ENCODE measurements at places on chromosomes 5 and 9. TPM values are rescaled to one million over a fixed set of nuclear protein-coding genes. Genes with fewer than 3 reads are reported as not detected.

GRCh38 chr9:21904371-21904770 is 89.8 kb downstream of the CDKN2A start:
- no peak for DNase-seq

DNA sequence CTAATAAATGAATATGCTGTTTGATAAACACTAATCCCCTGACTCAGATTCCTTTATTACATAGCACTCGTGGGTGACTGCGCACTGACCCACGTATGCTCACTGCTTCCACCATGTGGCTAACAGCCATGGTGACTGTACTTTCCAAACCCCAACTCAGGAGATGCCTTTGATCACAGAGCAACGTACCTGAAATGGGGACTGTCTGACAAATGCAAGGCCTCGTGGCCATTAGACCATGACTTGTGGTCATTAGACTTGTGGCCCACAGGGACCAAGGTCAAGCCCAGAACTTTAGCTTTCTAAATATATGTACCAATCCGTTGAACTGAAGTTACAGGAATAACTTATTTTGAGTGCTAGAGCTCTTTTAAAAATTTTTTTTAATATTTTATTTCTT is 46.6 kb downstream of the CYFIP2 start:
- DNase-seq, result no peak

GRCh38 chr5:157584628-157585027 is 9.1 kb upstream of the ADAM19 start:
- DNase-seq, result no peak

GRCh38 chr5:163978897-163979296 is 473.5 kb downstream of the MAT2B start:
- DNase-seq, result no peak

GRCh38 chr5:176446884-176447590 is 1.1 kb upstream of the FAF2 start:
- no peak for DNase-seq

- DNase-seq, result no peak
Observed at GRCh38 chr5:137300411-137301240, 198.5 kb downstream of the SPOCK1 start.

DNA sequence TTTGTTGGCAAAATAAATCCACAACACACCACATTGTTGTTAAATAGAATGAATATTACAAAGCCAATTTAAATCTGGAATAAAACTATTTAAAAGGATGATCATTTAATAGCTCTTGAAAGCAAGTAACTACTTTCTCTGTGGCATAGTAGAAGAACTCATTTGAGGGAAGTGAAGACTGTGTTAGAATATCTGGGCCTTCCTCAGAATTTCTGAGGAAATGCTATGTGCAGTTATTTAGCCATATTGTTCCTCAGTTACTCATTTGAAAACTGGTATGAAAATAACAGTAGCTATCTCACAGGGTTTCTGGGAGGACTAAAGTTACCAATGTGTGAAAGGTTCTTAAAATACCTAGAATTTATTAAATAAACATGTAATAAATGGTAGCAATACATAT is 595.8 kb downstream of the PSAT1 start:
- no peak for DNase-seq

GRCh38 chr5:28685794-28686193 is 1647.4 kb upstream of the CDH9 start:
- DNase-seq, result no peak

DNA sequence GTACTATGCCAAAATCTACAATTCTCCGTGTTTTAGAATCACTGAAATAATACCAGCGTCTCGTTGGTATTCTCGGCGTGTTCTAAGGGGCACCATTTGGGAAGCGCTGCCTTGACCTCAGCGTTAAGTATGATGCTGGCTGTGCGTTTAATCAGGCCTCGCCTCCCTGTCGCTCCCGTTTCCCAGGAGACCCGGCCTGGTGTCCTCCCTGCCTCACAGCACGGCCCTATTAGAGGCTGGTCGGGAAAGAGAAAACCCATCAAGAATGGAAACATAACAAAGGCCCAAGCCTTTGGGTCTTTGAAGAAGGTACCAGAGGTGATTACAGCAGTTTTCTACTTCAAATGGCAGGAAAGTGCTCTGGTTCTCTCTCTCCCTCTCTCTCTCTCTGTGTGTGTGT is 30.0 kb downstream of the GFPT2 start:
- no peak for DNase-seq

DNA sequence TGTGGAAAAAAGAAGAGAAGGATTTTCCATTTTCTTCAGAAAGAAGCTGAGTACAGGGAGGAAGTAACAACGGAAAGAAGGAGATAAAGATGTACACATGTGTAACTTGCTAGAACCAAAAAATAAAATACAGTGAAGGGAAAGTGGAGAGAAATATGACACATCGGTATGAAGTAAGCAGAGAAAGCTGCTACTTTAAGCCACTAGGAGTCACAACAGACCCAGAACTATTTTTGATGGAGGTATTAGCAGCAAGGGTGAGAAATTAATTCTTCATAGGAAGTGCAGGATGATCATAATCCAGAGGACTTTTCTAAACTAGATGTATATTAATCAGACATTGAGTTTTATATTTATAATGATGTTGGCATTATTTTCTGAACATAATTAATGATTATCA is 88.5 kb downstream of the FAM174A start:
- no peak for DNase-seq

DNA sequence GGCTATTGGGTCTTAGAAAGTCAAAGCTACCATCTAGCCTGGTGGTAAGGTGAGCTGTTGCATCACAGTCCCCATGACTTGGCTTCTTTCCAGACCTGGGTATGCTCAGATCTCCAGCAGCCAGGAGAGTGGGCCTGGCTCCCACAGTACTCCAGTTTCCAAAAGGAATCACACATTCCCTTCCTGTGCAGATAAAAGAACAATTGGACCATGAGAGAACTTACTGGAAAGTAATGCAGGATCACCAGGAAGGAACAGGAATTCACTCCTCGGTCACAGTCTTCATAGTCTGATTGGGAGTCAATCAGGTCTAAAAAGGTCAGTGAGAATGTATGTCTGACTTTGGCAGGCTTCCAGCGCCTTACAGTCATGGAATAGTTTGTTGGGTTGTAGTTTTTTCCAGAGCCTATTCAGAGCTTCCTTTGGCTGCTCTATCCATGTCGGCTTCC is 47.8 kb upstream of the CD180 start:
- no peak for DNase-seq

GRCh38 chr5:122984425-122984824 is 52.1 kb downstream of the PPIC start:
- DNase-seq, result no peak

GRCh38 chr9:124220946-124221451 is 36.8 kb upstream of the NEK6 start:
- DNase-seq, result no peak

DNA sequence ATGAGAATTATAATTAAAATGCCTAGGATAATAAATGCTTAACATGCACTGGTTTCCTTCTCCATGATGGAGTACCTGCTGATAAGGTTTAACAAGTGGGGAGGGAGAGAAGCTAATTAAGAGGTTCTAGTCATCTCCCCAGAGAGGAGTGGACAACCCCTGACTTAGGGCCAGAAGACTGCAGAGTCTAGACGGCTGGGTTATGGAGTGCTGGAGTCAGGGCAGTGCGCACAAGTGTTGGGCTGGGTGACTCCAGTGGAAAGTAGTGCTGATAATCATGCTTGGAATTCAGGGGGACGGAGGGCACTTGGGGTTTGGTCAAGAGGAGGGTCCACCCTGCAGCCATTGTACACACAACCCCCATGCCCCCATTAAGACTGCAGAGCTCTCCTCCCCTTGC is 32.8 kb upstream of the TGFBI start:
- no peak for DNase-seq

DNA sequence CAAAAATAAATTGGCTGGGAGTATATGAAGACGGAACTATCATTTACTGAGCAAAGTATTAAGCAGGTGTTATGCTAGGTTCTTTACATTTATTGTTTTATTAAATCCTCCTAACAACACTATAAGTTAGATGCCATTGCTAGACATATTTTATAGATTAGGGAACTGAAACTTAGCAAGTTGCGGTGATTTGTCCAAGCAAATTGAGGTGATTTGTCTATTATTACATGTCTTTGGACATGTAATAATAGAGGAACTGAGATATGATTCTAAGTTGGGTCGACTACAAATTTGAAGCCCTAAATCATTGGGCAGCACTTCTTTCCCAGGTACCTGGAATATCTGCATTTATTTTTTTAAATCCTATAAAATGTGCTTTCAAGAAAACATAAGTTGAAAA is 429.9 kb downstream of the GABRG2 start:
- DNase-seq, result no peak

- no peak for DNase-seq
Observed at GRCh38 chr5:67200809-67201562, 4.4 kb upstream of the CD180 start.

GRCh38 chr5:94276048-94276447 is 342.4 kb downstream of the KIAA0825 start:
- no peak for DNase-seq

DNA sequence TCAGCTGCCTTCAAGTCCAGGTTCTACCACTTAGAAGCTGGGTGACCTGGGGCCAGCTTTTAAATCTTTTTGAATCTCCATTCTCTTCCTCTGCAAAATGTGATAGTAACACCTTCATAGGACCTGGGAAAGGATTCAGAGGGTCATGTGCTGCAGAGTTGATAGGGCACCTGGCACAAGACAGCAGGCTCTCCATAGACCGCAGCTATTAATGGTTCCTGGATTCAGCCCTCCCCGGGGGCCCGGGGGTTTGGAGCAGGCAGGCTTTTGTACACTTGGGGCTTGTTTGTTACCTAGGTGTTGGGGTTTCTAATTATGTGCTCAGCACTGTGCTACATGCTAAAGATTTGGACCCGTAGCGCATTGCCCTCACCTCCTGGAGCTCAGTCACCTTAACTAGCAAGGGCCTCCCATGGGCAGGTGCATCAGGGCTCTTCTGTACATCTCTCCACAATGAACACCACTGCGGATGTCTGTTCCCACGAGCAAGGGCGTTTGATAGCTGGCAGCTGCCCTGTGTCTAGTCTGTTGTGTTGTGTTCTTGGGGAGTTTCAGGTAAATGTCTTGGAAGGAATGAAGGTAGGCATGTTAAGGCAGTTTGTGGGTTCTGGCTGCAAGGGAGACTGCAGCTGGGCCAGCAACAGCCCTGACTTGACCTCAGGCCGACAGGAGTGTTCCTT is 12.1 kb downstream of the PRRC2B start:
- no peak for DNase-seq

- DNase-seq, result peak; percentile 90
Observed at GRCh38 chr5:154858297-154858971, at the start of gene CNOT8. Gene CNOT8, plus strand, starts transcription at chr5:154858627. Its CDS starts 4,652 bp downstream, at chr5:154863279.

GRCh38 chr5:173881811-173882575 is 6.2 kb upstream of the CPEB4 start:
- no peak for DNase-seq

GRCh38 chr9:137000177-137000930 is 4.0 kb upstream of the CLIC3 start:
- no peak for DNase-seq

- DNase-seq, result no peak
Observed at GRCh38 chr5:169695919-169696490, 58.9 kb downstream of the DOCK2 start.

DNA sequence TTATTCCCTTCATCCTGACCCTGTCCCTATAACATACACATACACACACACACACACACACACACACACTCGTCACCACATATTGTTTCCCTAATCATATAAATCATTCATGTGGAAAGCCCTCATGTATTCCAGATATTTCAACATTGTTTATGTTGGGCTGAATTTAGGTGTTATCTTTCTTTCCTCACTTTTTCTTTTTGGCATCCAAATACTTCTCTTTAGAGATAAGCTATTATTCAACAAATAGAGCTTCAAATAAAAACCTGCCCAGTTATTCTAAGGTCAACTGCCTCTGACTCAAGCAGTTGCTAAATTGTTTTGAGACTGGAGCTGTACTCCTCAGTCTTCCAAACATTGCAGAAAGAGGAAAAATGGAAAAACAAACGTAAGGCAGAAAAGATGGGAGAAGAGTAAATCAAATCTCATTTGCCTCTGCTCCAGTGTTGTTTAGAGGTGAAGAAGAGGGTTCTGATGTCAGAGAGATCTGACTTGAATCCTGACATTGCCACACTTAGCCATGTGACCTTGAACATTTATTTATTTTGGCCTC is 215.7 kb downstream of the GAS1 start:
- DNase-seq, result no peak

- no peak for DNase-seq
Observed at GRCh38 chr5:88677943-88678769, 204.8 kb downstream of the MEF2C start.

- no peak for DNase-seq
Observed at GRCh38 chr5:157203417-157203816, 22.8 kb downstream of the ITK start.

GRCh38 chr9:92948038-92948534 is 763 bp downstream of the FGD3 start:
- no peak for DNase-seq

DNA sequence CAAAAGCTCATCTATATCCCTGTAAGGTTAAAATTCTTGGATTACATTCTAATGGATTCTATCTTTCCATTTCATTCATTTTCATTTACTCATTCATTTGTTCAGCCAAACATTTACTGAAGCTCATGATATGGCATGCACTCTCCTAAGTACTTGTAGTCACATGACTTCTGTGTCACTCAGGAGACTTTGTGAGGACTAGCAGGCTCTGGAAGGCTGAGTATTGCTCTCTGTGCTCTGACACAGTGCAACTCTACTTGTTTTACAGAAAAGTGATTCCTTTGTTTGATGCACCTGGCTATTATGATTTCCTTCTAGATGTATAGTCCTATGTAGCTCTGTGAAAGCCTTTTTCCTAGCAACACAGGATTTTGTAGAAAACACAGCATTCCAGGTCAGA is 53.0 kb downstream of the YIPF5 start:
- DNase-seq, result no peak

DNA sequence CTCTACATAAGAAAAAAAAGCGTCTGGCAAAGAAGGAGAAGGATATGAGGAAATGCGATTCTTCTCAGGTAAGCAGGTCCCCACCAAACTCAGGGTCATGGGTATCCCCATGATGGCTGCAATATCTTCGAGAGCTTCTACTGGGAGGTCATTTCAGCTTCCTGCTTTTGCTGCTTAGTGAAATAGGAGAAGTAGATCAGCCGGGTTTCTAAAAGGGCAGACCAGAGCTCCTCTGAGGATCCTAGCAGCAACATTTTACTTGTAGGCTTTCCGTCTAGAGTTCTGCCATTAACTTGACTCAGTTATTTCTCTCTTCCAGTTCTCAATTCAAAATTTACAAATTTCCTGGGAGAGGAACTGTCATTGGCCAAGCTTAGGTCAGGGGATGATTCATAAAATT is 134.7 kb downstream of the DPYSL3 start:
- DNase-seq, result no peak

GRCh38 chr9:86355814-86356213 is 1.6 kb upstream of the TUT7 start:
- no peak for DNase-seq

The LRRC26 gene
- not detected for total RNA-seq

The PDZD2 gene
- total RNA-seq, result 66.4 TPM

The SLC6A7 gene
- total RNA-seq, result not detected

The HCN1 gene
- total RNA-seq, result 0.48 TPM

The RMI1 gene
- 2.0 TPM for total RNA-seq

The BNC2 gene
- total RNA-seq, result 19.0 TPM

The C9orf50 gene
- total RNA-seq, result not detected

The NR5A1 gene
- not detected for total RNA-seq

The AP3S1 gene
- total RNA-seq, result 69.9 TPM

The SPINK6 gene
- total RNA-seq, result not detected

The LHX3 gene
- not detected for total RNA-seq

The PCDHB8 gene
- 0.46 TPM for total RNA-seq

The BRINP1 gene
- total RNA-seq, result 0.37 TPM

The IL33 gene
- 22.0 TPM for total RNA-seq

The NUTM2G gene
- not detected for total RNA-seq

The RANBP3L gene
- total RNA-seq, result 2.0 TPM

The MARCOL gene
- not detected for total RNA-seq

The PFDN1 gene
- 54.1 TPM for total RNA-seq

The C5orf52 gene
- not detected for total RNA-seq

All from omental fat pad (tissue), 4 donors.